HFFc6 (cell line): ENCODE measurements at places on chromosomes 3 and 15.

- peak; percentile 80 for DNase-seq
Observed at GRCh38 chr3:16828815-16829214, 55.9 kb upstream of the PLCL2 start.

DNA sequence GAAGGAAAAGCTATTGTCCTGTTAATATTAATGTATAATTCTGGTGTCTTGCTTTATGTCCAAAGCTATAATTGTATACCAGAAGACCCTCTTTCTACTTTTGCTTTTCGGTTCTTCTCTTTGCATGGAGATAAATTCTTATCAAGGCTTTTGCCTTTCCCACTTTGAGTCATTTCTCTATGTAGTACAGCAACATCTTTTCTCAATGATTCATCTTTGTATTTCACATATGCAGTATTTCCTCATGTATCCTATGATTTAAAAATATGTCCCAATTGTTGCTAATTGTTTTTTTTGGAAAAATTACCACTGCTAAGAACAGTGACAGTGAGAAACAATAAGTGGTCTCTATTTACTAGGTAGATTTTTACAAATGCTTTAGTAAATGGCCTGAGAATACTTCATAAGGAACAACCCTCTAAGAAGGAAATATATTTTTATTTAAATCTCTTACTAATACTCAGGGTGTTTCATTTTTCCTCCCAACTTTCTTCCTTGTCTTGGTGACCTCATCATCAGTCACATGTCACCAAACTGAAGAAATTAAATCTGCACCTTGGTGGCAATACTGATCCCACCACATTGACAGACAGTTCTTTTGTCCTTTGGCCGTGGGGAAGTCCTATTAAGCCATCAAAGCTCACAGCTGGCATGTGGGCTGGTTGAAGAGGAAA, 290.6 kb downstream of the SATB1 start:
- peak; percentile 46 for DNase-seq

DNA sequence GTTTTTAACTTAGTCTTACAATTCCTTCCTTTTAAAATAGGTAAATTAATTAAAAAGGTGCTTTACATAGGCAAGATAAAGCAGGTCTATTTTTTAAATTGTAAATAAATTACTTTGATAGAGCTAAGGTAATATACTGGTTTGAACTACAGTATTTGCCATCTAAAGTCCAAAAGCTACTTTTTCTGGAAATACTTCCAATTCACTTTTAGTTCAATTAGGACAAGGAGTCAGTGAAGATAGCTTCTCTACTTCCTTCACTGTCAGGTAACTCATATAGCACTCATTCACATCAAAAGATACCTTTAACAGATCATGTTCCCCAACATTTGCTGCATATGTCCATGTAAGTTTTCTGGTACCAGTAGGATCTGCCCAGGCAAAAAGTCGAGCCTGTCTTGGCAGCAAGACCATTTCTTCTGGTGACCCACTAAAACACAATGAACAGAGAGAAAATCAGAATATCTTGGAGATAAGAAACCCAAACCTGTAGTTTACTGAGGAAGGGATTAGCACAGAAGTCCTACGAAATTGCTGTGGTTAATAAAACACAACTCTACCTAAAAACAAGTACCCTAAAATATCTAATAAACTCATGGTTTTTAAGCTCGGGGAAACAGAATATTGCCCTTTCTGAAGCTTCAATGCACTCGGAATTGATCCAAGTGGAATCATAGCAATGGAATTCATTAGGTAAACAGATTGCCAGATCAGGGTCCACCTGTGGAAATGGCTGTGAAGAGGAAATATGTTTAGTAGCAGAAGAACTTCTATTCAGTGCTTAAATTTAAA, 153.1 kb downstream of the VPS13C start:
- DNase-seq, result no peak

DNA sequence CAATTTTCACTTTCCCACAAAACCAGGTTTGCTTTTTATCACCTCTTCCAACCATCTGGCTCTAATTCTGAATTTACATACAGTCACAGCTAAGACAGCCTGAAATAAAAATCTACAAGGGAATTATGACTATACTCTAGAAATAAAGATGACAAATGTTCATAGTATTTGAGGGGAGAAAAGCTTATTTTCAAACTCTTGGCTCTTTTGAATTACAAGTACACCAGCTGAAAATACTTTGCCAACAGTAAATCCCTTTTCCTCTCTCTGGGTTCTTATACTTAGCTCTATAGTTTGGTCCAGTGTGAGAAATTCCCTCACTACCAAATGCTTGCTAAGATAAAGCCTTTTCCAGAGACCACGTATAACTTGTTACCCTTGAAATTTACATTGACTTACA, 1037.9 kb downstream of the ROBO1 start:
- no peak for DNase-seq

- no peak for DNase-seq
Observed at GRCh38 chr15:84750583-84751092, 2.2 kb downstream of the ZNF592 start.

DNA sequence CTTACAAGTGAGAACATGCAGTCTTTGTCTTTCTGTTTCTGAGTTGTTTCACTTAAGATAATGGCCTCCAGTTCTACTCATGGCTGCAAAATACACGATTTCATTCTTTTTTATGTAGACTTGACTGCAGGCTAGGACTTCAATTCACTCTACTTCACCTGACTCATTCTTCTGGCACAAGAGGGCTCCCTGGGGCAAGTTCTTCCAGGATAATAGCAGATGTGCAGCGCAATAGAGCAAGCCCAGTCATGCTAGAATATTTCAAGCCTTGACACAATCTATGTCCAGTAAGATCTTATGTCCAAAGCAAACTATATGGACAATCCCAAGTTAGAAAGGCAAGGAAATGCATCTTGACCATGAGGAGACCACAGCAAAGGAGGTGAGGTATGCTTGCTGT, 211.7 kb upstream of the GADL1 start:
- peak; percentile 89 for DNase-seq

DNA sequence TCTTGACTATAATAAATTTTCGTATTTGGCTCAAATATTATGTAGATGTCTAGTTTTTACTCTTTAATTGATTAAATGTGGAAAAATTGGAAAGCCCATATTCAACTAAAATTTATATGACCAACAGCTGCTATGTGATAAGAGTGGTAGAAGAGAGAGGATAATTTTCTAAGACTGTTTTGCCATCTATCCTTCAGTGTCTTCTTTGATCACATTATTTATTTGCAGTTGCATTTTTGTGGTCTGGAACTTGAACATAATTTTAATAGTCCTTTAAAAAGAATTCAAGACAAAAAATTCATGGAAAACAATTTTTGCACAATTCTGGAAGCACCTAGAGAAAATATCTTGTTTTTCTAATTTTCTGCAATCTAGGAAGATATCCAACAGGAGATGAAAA, 213.3 kb upstream of the THBS1 start:
- no peak for DNase-seq
